Foreskin melanocyte (primary cell): ENCODE measurements at places on chromosomes 1 and 21.
A peak's percentile ranks its signal among the peaks of the same experiment; 100 is the strongest.

DNA sequence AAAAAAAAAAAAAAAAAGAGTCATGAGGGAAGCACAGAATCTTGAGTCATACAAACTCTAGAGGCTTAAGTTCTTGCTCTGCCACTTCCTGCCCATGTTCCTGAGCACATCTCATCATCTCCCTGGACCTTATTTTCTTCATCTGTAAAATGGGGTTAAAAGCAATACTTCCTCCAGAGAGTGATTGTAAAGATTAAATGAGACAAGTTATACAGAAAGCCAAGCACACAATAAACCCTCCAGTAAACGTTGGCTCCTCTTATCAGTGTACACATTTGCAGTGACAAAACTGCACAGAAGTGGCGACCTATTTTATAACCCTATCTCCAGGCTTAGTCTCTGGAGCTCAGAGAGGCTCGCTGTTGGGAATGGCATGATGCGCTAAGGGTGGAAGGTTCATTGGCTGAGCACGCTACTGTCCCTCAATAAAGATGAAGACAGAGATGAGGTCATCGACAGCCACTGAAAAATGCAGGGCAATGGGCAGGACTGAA lies 82.1 kb downstream of the RRAGC start:
- DNase-seq, result no peak

DNA sequence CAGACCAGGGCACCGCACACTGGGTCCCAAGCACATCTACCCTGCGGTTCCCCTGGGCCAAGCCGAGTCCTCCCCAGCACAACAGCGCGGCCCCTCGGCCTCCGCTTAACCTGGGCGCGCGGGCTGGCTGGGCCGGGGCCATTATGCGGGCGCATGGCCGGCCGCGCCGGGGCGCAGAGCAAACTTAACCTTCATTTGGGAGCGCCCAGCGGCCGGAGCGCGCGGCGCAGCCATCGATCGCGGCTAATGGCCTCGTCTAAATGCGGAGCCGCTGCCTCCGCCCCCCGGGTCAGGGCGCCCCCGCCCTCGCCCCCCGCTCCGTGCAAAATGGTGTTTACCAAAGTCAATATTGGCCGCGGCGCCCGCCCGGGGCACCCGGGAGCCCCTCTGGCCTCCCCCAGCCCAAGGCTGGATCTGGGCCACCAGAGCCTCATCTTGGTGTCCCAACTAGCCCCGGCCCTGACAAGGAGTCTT lies 272.1 kb downstream of the TRABD2B start:
- no peak for DNase-seq

- peak; percentile 24 for DNase-seq
Measured at GRCh38 chr21:21029164-21029563, 31.0 kb downstream of the NCAM2 start.

DNA sequence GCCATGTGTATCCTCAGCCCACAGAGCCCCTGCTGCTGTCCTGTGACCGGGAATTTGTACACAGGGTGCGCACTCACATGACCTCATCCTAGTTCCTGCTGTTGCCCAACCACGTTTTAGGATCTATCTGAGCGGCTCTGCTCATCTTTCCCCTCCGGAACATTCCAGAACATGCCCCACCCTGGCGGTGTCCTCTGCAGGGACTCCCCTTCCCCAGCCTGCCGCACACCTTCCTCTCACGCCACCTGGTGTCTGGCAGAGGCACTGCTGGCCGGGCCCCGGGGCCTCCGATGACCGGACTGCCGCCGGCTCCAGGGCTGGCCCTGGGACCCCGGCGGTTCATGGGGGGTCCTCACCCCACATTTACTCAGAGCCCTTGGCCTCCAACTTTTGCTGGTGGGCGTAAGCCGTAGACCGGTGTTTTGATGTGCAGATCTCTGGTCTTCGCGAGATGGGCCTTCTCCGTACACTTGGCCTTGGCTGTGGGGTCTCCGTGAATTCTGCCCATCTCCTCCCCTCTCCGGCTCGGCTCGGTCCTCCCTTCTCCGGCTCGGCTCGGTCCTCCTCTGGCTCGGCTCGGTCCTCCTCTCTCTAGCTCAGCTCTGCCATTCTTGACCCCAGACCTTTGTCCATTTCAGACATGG lies 29.5 kb downstream of the ARHGEF16 start:
- no peak for DNase-seq

- no peak for DNase-seq
Measured at GRCh38 chr1:151373196-151373595, 691 bp upstream of the SELENBP1 start.

DNA sequence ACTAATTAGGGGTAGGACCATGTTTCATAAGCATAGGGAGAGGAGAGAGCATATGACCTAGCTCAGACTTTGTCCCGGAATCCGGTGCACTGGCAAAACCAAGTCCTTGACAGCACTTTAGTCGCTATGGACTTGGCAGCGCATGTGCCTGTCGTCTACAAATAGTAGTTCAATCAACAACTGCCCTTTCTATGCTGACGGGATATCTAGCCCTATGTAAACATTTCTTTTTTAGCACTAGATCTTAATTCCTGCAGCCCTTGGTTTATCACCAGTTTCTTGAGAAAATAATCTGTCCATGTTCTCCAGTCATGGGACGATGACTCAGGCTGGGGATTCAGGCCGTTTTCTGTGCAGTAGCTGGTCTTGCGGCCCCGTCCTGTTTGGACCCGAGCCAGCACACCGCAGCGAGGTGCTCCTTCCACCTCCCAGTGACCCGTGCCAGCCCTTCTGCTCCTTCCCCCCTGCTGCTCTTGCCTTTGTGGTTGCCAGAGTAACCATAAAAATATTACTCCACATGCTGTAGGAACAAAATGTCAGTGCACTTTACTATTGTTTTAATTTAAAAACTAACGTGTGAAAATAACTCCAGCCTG lies 8.6 kb upstream of the MT1HL1 start:
- no peak for DNase-seq

DNA sequence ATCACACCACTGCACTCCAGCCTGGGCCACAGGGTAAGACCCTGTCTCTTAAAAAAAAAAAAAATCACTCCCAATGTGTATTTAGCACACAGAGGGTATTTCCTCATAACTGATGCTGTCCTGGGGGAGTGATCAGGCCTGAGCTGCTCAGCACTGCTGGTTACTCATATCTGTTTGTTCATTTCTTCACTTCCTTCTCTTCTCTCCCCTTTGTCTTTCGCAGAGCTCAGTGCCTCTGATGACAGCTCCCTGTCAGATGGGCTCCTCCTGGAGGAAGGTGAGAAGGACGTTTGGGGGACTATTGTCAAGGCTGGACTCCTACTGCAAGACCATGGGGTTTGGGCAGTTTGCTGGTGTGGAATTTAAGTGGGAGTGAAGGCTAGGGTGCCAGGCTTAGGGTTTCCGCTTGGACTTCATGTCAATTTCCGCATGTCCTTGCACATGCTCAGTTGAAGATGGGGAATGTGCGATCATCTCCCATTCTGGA lies 13.0 kb downstream of the INAVA start:
- DNase-seq, result no peak

- DNase-seq, result no peak
Measured at GRCh38 chr1:69121723-69122122, 446.0 kb upstream of the LRRC7 start.

GRCh38 chr1:19511116-19511515 lies 25.8 kb upstream of the CAPZB start:
- DNase-seq, result no peak

DNA sequence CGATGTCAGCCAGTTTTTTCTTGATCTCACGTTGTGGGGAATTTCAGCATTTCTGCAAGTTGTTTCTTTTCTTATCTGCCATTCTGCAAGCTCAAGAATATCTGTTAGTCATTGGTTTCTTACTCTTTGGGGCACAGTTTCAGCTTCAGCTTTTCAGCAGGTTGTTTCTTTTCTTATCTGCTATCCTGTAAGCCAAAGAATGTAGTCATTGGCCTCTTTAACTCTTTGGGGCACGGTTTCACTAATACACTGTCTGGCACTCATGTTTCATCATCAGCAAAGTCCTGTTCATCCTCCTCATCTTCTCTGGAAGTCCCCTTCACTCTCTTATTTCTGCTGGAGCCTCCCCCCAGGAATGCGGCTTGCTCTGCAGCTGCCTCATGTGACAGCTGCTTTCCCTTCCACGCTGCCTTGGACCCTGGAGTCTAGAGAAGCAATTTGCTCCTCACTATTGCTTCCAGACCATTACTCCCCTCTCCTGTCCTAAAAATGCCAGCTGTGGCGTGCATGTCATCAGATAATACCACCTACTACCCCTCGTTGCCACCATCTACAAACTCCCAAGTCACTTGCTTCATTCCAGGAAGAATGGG lies 67.0 kb upstream of the CACNA1E start:
- no peak for DNase-seq

- DNase-seq, result peak; percentile 28
Measured at GRCh38 chr1:101309334-101310311, 72.8 kb downstream of the S1PR1 start.

DNA sequence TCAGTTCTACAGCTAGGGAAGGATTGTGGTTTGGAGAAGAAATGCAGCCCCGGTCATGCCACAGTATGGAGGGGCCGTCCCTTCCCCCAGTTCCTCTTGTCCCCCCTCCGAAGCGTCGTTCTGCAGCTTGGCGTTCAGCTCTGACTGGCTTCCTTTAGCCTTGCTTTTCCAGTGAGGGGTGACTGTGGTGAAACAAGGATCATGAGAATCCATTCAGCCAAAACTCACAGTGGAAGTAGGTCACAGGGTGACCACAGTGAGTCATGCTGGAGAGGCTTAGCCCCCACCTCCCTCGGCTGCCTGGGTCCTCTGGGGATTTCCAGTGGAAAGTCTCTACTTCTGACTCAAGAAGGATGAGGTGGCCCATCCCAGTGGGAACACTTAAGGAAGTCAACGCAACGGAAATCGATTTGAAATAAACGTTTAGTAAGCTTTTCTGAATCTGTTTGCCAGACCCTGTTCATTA lies 37.3 kb upstream of the COL6A2 start:
- no peak for DNase-seq

- no peak for DNase-seq
Measured at GRCh38 chr1:230503726-230504125, 77.6 kb upstream of the PGBD5 start.

DNA sequence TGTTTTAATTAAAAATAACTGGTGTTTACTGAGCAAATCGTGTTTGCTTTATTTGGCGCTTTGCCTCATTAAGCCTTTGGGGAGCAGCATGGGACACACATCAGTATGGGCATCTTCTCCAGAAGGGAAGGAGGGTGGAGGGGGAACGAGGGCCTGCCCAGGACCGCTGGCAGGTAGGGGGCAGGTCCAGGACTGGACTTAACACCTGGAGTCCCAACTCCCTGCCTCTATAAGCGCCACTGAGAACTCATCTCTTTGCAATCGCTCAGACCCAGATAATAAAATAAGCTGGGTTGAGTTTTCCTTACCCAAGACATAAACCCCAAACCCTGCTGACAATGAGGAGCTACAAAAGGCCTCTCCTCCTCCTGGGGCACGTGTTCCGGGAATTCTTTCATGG lies 15.1 kb downstream of the ABCG1 start:
- DNase-seq, result no peak

DNA sequence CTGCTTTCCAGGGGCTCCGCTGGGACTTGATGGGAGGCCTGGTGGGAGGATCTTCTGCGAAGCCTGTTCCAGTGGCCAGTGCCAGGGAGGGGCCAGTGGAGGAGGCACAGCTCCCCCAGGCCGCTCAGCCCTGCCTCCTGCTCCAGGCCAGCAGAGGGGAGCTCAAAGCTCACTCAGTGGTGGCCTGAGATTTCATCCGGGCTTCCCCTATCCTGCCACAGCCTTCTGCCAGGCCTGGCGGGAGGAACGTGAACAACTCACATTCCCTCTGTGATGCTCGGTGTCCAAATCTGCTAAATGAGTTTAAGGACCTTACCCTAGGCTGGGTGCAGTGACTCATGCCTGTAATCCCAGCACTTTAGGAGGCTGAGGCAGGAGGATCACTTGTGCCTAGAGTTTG lies 3.3 kb downstream of the CLCNKB start:
- no peak for DNase-seq

- DNase-seq, result no peak
Measured at GRCh38 chr1:112676543-112676942, 2.1 kb downstream of the MOV10 start.

GRCh38 chr21:42811960-42812359 lies 67.4 kb downstream of the WDR4 start:
- no peak for DNase-seq

DNA sequence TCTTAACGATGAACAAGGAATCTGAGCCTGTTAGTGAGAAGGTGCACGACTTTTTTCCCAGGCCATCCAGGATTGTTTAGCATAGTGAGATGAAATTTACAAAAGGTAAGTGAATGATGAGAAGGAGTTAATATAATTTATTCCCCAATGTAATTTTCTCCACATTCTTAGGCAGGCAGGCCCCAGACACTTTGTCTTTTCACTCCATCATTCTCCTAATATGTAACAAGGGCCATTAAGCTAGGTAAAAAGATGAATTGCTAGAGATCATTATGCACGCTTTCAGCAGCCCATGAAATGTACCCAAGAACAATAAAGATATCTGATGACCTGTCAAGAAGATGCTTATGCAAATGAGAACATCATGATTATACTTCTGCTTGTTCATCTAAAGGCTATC lies 24.1 kb downstream of the NIBAN1 start:
- DNase-seq, result no peak

- peak; percentile 73 for DNase-seq
Measured at GRCh38 chr1:67850611-67851075, 17.4 kb upstream of the GNG12 start.

DNA sequence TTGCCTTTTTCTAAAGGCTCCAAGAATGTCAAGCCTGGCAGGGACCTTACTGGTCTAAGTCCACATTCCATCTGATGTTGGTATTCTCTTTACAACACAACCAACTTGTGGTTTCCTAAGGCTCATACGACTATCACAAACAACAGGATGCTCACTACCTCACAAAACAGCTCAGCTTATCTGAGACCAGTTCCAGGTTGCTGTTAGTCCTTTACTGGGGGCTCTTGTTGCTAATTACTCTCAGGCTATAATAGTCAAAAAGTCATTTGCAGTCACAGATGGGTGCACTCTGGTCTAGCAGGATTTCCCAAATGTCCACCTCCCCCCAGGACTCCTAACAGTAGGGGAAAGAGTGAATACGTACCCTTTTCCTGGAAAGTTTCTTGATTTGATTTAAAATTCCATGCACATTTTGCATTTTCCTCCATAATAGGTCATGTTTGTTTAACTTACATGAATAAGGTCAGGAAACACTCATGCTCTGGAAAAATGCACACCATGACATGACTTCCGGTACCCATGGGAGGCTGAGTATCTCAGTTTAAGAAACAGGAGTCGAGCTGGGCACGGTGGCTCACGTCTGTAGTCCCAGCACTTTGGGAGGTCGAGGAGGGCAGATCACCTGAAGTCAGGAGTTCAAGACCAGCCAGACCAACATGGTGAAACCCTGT lies 16.0 kb downstream of the LCK start:
- no peak for DNase-seq

DNA sequence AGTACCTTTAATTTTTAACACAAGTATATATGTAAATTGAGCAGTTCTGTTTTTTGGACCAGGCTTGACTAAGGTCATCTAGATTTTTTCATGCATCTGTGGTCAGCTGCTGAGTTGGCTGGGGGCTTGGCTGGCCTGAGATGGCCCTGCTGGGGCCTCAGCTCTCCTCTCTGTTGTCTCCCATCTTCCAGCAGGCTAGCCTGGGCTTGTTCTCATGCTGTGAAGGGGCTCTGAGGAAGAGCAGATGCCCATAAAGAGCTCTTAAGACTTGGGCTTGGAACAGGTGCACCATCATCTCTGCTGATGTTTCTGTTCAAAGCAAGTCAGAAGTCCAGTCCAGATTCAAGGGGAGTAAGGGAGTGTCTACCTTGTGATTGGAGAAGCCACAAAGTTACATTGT lies 51.2 kb upstream of the TNR start:
- no peak for DNase-seq
